Prostate gland (tissue), 2 donors: ENCODE measurements at places on chromosomes 6 and 20.

- no peak for DNase-seq
Observed at GRCh38 chr6:133040094-133040802, 200.9 kb upstream of the EYA4 start.

DNA sequence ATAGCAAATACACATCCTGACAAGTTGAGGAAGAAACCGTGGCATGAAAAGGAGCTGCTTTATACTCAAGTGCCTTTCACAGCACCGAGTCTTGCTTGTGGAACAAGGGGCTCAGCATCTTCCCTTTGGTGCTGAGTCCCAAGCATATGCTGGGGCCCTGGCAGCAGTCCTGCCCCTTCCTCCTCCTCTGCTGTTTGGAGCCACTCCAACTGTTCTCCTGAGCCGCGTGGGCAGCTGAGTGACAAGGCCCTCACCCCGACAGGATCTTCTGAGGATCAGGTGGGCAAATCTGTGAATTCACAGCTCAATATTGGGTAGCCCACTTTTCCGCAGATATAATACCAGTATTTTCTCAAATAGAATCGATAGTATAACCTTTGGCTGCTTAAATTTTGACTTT lies 24.7 kb downstream of the DACT2 start:
- no peak for DNase-seq

DNA sequence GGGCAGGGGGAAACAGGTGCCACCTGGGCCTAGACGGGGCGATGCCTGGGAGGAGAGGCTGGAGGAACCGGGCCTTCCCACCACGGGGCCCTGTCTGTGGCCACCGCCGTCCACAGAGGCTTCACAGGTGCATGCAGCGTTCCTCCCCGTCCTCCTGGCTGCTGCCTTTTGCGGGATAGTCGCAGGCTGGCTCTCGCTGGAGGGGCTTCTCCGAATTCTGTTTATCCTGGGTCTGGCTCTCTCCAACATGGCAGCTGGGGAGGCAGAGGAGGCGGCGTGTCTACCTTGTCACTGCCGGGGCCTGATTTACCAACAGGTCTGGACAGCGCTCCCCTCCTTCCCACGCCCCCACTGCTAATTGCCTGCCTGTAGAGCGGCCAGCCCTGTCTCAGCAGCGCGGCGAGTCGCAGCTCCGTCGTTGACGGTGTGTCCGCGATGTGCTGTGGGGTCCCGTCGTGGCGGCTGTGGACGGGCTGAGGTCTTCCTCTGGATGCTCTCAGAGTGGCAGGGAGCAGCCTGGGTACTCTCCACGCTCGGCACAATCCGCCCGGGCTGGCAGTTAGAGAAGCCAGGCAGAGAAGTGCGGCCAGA lies 262.9 kb downstream of the TAF4 start:
- DNase-seq = no peak

- DNase-seq = no peak
Observed at GRCh38 chr6:129369737-129370136, 340.2 kb downstream of the ARHGAP18 start.

DNA sequence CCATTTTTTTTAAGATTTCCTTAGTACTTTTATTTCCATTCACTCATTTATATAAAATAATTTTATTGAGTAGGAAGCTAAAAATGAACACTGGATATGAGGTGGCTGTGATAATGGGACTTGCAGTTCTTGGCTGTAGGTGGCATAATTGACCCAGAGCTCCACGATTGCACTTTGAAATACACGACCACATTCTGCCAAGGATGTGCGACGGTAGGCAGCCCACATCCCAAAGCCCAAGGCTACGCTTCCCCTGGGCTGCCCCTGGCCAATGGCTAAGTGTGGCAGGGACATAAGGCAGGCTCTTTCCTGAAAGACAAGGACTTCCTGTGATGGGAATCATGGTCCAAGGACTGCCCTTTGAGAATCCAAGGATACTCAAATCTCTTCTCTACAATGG lies 43.7 kb upstream of the ADTRP start:
- DNase-seq = no peak

- no peak for DNase-seq
Observed at GRCh38 chr6:105001906-105002305, 45.0 kb downstream of the LIN28B start.

DNA sequence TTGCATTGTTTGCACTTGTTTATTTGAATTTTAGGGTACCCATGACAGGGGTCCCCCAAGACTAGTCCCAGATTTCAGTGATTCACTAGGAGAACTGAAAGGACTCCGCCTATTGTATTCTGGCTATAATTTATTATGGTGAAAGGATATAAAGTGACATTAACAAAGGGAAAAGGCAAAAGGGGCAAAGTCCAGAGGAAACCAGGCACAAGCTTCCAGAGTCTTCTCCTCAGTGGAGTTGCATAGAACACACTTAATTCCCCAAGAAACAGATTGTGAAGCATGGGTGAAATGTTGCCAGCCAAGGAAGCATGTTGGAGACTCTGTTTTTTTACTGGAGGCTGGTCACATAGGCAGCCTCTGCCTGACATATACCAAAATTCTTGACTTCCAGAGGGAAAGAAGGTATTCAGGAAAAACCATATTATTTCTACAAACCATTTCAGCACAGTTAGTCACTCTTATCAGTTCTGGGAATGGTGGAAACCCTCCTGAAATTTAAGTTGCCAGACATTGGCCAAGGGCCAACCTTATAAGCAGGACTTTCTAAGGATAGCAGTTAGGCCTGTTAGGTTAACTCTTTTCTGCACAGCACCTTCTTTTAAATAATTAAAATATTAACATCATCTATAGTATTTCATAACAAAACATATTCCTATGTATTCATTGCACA lies 71.8 kb downstream of the FIG4 start:
- no peak for DNase-seq

DNA sequence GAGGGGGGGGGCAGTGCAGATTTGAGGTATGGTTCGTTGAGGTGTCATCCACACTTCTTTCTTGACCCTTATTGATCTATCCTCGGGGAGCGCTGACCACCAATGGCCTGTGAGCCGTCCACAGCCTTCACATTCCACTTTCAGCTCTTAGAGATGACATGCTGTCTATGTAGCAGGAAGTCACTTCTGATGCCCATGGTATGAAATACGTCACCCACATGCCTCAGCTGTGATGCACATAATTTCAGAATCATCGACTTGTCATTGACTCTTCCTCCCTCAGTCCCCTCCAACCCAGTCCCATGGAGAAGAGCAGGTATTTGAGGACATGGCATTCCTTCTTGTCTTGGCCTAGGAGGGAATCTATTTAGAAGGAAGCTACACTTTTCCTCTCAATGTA lies 4.7 kb upstream of the ADGRF5 start:
- DNase-seq = no peak

DNA sequence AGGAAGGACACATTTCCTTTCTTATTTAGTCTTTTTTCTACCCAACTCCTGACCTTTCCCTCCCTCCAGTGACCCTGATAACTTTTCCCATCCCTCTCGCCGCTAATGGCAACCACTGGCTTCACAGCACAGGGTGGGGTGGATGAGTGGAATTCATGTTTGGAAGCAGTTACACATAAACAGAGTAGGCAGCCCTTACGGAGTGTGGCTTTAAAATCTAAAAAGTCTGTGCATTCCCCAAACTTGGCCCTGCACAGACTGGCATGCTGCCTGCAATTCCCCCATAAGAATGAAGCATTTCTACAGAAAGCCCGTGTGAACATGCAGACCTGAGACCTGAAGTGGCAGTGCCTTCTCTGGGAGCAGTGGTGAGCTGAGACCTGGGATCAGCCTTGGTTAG lies 275.9 kb upstream of the PRND start:
- DNase-seq = no peak

DNA sequence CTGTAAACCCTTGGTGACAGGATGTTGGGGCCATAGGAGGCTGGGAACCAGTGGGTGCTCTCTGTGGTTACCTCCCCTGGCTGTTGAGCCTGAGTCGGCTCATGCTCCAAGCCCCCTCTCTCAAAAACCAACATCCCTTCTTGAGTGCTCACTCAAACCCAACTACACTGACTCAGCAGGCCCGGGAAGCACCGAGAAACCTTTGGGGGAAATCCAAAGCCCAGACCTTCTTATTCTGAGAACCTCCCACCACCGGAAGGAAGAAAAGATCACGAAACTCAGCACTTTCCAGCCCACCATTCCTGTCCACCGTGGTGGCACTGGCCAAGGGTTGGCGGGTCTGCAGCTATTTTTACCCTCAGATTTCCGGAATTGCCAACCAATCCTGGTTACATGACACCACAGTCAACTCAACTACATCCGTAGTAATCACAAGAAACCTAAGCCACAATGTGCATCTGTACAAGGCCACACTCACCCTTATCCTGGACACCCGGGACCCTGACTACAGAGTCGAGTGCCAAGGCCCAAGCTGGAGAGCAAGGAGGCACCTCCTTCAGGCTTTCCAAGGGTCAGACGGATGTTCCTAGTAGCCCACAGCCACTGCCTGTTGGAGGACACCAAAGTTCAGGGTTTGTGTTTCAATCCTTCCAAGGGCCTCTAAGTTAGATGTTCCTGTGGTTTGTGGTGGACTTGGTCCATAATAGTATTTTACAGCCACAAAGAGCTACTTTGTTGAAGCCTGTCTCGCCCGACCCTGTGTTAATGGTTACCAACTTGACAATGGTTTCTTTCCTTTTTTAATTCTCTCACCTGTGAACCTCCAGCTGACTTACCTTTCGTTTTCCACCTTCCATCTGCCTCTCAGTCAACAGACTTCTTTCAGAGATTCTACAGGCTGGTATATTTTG lies 317.0 kb downstream of the CDC5L start:
- DNase-seq = no peak

- no peak for DNase-seq
Observed at GRCh38 chr20:43955062-43955749, 40.6 kb downstream of the TOX2 start.

DNA sequence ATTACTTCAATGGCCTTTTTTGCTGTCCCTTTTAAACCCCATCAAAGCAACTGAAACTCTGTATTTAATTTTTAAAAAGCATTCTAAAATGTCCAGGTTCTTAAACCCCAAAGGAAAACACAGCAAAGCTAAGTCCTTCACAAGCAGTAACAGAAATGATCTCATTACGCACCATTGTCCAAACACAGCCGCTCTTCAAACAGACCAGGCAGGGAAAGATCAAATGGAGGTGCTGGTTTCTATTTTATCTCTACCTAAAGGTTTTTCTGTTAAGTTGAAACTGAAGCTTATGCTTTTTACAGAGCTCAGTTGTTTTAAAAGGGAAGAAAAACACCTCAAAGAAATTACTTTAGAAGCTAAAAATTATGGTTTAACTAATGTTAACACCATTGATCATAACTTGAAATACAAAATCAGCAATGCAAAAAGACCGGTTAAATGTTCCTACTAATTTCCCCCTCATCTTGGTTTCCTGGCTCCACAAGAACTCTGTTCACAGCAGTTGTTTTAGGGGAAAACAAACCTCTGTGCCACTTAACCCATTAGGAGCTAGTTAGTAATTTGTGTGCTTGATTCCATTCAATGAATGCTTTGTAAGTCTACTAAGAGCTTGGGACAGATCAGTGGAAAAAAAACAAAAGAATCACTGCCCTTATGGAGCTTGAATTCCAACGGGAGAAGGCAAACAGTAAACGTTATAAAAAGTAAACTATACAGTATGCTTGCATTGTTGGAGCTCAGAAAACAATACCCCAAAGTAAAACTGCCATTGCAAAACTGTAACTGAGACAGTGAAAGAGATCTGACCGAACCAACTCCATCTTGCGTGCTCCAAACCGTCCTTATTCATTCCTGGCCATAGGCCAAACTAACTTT lies 87.4 kb downstream of the CD24 start:
- DNase-seq = no peak

GRCh38 chr20:44039741-44040140 lies 125.1 kb downstream of the TOX2 start:
- no peak for DNase-seq

DNA sequence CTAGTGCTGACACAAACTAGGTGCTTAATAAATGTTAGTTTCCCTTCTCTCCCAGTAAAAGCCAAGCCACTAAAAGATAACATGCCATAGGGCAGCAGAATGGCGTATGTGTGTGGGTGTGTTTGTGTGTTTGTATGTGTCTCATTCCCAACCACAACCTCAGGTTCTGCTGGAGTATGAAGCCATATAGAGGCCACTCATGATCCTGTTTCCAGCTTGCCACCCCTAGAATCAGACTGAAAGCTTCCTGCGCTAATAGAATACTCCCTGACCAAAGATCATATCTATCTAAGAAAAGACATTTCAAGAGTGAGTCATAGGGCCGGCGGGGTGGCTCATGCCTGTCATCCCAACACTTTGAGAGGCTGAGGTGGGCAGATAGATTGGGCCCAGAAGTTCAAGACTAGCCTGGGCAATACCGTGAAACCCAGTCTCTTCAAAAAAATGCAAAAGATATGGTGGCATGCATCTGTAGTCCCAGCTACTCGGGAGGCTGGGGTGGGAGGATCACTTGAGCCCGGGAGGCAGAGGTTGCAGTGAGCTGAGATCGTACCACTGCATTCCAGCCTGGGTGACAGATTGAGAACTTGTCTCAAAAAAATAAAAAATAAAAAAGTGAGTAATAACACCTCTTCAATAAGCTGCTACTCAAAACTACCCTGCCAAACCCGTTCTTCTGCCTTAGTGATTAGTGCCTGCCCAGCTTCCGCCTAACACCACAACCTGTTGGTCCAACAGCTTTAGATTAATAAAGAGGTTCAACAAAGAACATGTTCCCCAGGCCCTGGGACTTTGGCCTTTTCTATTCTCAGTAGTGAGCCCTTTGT lies 11.8 kb upstream of the SNRPC start:
- peak; percentile 43 for DNase-seq

DNA sequence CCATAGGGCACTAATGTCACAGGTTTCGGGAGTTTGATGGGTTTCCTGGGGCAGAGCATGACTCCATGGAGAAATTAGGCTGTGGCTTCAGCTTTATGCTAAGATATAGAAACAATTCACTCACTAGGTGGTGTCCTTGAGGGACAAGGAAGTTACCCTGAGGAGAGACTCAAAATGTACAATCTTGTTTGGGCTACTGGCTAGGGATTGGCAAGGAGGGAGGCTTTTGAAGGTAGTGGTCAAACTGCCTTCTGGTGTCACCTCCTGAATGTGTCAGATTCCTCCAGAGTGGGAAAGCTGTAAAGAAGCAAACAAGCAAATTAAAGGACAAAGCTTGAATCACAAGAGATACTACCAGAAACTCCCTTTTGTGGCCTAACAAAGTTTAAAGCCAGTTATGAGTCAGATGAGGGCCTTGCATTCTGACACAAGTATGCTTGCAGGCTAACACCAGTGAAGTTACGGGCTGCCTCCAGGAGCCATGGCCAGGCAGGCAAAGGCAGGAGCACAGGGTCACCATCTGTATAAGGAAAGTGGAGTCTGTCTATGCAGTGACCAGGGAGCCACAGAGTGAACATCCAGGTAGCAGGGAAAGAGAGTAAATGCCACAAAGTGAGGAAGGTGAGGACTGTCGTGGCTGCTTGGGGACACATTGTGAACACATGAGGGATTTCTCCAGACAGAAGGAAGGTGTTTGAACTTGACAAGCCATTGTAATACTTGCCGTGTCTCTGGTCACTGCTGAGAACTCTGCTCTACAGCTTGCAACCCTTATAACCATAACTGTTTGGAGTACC lies 107.7 kb upstream of the DTNBP1 start:
- DNase-seq = no peak

- DNase-seq = peak; percentile 94
Observed at GRCh38 chr20:51766994-51767866, 960 bp downstream of the ATP9A start.
